CD8-positive, alpha-beta memory T cell (primary cell): ENCODE measurements at places on chromosomes 6 and 20. TPM values are rescaled to one million over a fixed set of nuclear protein-coding genes. Genes with fewer than 3 reads are reported as not detected.

DNA sequence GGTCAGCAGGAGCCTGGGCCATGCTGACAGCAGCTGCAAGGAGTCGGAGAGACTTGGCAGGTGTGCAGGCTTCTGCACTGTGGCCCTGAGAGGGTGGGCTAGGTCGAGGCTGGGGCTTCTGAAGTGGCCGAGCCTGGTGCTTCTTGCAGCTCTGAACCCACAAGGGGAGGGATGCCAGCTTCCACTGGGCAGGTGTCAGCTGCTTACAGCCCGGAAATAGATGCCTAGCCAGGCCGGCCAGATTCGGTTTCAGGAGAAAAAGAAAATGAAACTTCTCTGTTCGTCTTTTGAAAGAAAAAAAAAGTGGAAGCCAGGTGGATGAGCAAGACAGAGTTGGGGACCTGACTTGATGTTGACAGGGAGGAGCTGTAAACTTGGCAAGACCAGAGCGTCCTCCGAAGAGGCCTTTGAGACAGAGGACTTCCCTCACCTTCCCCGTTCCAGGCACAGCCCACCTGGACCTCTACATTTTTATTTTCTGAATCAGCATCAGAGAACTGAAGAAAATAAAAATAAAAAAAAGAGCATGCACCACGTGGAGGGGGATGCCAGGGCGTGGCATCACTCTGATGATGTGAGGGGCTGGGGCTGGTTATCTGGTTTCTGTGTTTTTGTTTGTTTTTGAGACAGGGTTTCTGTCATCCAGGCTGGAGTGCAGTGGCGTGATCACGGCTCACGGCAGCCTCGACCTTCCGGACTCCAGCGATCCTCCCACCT, at the start of gene ZBP1:
Gene ZBP1 (minus strand): TSS at position 153 of the 717 bp plus-strand sequence. CDS start 131 bp downstream, at position 22.
- peak; percentile 78 for DNase-seq

- DNase-seq: no peak
Observed at GRCh38 chr20:53100476-53100911, 128.3 kb downstream of the TSHZ2 start.

- DNase-seq: no peak
Observed at GRCh38 chr6:169825558-169826225, 74.3 kb downstream of the ERMARD start.

DNA sequence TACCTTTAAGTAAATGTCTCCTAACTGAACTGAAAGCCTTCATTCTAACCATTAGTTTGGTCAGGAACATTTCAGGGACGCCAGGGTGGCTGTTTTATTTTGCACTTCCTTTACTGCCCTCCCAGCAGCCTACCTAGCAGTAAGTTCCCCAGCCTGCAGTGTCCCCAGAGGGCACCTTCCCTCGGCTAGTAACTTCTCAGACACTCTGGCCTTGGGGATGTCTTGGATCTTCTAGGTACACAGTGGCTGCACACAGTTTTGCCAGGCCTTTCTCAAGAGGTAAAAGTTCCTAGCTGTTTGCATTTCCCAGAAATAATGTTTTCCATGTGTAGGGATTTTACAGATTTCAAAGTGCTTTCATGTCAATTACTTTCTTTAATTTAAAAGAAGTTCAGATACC, 378 bp upstream of the LAMA2 start:
- no peak for DNase-seq

GRCh38 chr6:22970004-22970403, 400.6 kb downstream of the HDGFL1 start:
- no peak for DNase-seq

Gene SLC22A7
- not detected for polyA plus RNA-seq

Gene C20orf173
- polyA plus RNA-seq: not detected

DNA sequence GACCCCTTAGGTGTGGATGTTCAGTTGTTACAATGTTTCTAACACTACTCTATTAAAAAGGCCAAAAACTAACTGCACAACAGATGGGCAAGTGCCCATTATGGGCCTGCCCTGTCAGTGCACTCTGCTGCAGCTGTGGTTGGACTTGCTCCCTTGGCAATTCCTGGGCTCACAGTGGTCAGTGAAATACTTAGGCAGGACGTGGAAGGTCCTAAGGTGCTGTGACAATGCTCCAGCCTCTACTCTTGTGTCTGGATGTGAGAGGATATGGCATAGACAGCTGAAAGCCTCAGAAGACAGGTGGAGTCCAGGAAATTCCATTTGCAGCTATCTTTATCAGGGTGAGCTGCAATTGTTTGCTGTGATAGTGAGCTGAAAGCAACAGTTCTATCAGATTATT, 136.5 kb upstream of the OLIG3 start:
- no peak for DNase-seq

Gene PRSS35
- 6.5 TPM for polyA plus RNA-seq

Gene PDRG1
- 22.4 TPM for polyA plus RNA-seq
